ENCODE measurements at places on chromosomes 1 and 21.

DNA sequence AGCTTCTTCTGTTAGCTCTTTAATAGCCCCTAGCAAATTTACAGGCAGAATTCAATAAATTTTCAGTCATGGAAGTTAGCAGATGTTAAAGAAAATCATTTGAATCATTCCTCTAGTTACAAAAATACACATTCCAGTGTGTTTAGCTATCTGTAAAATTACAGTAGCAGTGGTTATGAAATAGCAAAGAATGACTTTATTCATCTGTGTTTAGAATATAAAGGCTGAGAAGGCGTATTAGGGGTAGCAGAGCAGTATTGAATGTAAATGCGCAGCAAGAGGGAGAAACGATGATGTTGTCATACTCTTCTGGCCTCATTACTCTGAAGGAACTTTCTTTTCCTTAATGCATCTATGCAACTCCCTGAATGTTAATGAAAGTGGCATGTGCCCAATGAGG is 106.2 kb upstream of the CYYR1 start:
- no peak for DNase-seq

- DNase-seq, result no peak
Measured at GRCh38 chr21:27292783-27293182, 325.9 kb upstream of the ADAMTS5 start.

DNA sequence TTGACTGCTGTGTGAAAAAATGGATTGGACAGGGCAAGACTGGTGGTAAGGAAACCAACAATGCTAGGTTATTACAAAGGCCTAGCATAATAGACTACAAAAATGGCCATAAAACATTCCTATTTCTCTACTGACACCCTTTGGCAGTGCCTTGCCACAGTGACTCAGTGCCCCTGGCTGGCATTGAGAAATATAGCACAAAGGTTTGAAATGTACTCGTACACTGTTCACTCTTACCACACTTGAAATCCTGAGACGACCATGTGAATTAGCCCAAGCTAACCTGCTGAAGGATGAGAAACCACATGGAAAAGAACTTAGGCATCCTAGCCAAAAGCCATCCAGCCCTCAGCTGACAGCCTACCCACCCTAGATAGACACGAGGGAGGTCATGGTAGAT is 149.8 kb upstream of the PALMD start:
- no peak for DNase-seq

- no peak for DNase-seq
Measured at GRCh38 chr1:30511563-30511962, 211.8 kb downstream of the MATN1 start.

- no peak for DNase-seq
Measured at GRCh38 chr1:213448360-213448759, 397.3 kb downstream of the RPS6KC1 start.

- no peak for DNase-seq
Measured at GRCh38 chr1:154972517-154973343, 1.8 kb upstream of the CKS1B start.

DNA sequence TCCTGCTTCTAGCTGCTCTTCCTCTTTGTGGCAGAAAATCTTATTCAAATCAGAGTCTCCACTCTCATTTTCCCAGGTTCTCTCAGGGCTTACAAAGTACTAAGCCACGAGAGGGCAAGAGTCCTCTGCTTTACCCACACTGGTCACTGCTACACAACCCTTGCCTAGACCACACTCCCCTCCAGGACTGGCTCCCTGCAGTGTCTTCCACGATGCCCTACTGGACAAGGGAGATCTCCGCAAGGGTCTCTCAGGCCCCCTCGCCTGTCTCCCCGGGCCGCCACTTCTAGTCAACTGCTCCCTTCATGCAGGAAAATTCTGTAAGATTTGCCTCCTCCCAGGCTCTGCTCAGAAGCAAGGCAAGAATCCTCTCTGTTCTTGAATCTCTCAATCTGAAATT is 319.6 kb downstream of the RRAGC start:
- no peak for DNase-seq

- DNase-seq, result peak; percentile 98
Measured at GRCh38 chr1:117605774-117606648, at the start of gene TENT5C. TSS of gene TENT5C (plus strand) at chr1:117606048. CDS start at chr1:117622869, 16,821 bp downstream.

GRCh38 chr1:168373869-168374268 is 93.2 kb downstream of the TBX19 start:
- DNase-seq, result no peak

DNA sequence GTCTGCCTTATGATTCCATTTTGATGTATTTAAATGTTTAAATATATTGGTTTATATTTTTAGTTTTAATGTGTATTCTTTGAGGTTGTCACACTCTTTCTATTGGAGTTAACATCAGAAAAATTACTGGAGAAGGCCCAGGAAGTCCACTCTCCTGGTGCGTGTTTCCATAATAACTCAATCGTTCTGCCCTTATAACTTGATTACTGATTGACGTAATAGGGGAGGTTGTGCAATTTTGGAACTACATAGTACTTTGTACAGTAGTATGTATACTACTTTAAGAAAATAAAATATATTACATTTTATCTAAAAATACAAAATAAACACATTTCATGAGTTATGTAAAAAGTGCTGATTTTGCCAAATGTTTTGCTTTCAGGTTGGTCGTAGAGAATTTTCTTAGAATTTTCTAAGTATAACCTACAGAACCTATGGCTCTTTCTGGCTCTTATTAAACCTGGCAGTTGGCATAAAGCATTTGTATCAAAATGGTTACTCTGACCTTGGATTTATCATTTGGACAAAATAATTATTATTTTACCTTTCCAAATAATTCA is 5.7 kb downstream of the PLA2G4A start:
- no peak for DNase-seq

DNA sequence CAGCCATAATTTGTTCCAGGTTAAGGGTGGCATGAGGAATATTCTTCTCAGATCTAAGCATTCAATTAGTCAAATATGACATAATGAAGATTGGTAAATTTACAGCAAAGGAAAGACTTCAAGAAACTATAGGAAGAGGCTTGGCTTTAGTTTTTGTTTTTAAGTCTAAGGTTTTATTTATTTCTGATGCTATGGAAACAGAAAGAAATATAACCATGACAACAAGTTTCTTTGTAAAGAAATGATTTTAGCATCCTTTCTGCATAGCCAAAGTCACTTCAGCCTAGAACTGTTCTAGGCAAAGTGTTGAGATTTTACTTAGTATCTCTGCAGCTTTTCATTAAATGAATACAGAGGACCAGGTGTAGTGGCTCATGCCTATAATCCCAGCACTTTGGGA is 27.7 kb downstream of the PEA15 start:
- no peak for DNase-seq

- no peak for DNase-seq
Measured at GRCh38 chr1:240394353-240394752, 217.6 kb downstream of the GREM2 start.

GRCh38 chr1:86375688-86376087 is 20.4 kb downstream of the ODF2L start:
- no peak for DNase-seq

DNA sequence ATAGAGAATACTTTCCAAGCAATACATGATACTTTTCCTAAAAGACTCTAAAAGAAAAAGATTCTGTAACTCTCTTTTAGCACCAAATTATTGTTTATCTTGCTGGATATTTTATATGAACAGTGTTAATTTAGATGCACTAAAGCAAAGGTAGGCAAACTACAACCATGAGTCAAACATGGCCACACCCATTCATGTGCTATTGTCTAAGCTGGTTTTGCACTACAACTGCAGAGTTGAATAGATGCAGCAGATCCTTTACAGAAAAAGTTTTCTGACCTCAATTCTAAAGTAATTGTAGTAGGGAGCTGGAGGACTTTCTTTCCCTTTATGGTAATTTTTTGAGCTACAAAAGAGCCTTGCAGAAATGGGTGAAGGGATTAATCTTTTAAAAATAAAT is 19.4 kb downstream of the BLZF1 start:
- no peak for DNase-seq

GRCh38 chr1:33319949-33320618 is 814 bp downstream of the A3GALT2 start:
- no peak for DNase-seq

- DNase-seq, result no peak
Measured at GRCh38 chr1:234586304-234586703, 23.7 kb downstream of the IRF2BP2 start.

DNA sequence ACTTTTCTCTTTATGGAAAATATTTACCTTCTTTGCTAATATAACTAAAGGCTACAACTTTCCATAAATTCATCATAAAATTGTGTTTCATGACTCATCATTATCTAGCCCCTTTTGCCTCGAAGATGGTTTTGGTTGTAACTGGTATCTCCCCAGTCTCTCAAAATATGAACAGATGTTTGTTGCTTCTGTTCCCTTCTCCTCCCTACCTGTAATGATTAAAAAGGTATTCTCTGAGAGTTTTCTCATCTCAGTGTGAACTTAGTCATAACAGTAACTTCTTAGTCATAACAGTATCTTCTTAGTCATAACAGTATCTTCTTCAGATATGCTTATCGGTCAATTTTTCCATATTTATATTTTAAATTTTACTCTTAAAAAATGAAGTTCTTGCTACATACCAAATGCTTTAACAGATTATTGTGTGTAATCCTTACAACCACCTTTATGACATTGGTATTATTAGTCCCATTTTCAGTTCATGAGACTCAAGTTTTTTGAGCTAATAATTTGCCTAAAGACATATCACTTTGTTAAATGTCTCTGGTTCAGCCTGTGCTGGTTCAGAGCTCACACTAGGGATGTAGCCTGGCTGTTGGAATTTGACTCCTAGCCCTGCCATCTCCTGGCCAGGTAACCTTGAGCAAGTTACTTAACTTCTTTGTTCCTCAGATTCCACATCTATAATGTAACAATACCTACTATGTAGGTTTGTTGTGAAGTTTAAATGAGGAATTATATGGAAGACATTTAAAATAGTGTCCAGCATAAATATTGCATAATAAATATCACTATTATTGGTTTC is 32.6 kb downstream of the ATP1B1 start:
- DNase-seq, result no peak

DNA sequence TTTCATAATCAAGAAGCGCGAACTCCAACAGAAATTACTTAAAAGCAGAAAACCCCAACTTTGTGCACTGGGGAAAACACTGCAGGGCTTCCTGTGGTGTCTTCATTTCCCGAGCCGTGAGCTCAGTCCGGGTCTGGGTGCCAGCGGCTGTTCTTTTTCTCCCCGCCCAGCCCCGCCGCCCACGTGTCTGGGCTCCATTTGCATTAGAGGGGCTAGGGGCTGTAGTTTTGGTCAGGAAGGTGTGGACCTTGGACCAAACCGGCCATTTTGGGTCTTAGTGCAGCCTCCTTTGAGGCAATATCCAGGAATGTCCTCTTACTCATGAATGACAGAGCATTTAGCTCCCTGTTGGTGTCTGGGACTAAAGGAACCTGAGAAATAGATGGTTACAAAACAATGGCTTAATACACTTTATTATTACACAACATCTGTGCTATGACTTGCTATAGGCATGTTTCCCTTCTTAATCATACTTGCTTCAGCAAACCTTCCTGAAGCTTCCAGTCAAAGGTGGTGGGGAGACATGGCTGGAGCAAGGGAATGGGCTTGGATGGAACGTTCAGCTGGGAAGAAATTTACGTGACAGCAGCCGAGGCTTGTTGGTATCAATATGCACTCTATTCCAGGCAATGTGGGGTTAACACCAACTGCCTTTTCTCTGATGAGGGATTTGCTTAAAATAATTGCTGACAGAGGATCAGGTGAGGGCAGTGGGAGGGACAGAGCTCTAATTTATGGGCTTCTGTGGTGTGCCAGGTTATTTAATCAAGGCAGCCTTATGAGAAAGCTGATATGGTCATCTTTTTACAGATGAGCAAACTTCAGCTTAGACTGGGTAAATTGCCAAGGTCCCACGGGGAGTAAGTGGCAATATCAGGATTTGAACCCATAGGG is 1.1 kb downstream of the AGTRAP start:
- DNase-seq, result peak; percentile 19

Data from stimulated activated CD4-positive, alpha-beta T cell treated with anti-CD3 and anti-CD28 coated beads, Interleukin-1b, Interleukin-23, amount 100 ng/mL, for 1 hour (primary cell).